ENCODE measurements at places on chromosomes 16 and 17.

DNA sequence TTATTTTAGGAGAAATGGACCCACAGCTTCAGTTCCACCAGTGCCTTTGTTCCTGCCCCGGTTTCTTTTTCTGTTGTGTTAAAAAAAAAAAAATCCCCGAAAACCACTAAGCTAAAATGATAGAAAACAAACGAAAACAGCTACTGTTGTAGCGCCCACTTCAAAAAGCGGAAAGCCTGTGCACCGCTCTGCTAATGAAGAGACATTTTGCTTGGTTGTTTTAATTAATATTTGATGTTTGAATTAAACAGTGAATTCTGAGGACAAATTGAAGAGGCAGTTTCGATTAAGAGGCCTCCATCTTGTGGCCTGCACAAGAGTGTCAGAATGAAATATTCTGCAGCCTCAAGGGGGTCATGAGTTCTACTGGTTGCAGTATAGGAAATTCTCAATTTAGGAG, 186.7 kb downstream of the RPTOR start:
- DNase-seq, result no peak

DNA sequence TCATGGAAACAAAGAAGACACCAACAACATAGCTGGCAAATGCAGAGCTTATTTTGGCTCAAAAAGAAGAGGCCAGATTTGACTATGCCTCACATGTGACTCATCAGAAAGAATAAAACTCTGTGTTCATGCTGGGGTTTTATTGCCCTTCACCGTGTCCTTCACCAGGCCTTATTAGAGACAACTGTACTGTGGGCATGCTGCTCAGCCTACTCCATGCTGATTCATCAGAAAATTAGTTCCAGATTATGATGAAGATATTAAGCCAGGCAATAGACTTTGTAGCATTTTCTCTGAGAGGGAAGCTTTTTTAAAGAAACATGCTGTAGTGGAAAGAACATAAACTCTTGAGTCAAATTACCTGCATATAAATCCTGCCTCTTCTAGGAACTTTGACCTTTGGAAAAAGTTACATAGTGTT, 89.8 kb downstream of the CYB561 start:
- DNase-seq, result peak; percentile 97

- DNase-seq, result no peak
Measured at GRCh38 chr16:31181102-31181830, 1.3 kb downstream of the FUS start.

- DNase-seq, result no peak
Measured at GRCh38 chr17:7720125-7720524, 2.6 kb downstream of the DNAH2 start.

GRCh38 chr17:4934173-4934979, 2.3 kb downstream of the GP1BA start:
- no peak for DNase-seq

GRCh38 chr17:30477774-30478115, 537 bp downstream of the GOSR1 start:
- DNase-seq, result peak; percentile 9

GRCh38 chr17:43027091-43028032, 2.3 kb downstream of the RND2 start:
- DNase-seq, result no peak
